ENCODE measurements at places on chromosomes 6 and 20. TPM values are rescaled to one million over a fixed set of nuclear protein-coding genes. Genes with fewer than 3 reads are reported as not detected.

DNA sequence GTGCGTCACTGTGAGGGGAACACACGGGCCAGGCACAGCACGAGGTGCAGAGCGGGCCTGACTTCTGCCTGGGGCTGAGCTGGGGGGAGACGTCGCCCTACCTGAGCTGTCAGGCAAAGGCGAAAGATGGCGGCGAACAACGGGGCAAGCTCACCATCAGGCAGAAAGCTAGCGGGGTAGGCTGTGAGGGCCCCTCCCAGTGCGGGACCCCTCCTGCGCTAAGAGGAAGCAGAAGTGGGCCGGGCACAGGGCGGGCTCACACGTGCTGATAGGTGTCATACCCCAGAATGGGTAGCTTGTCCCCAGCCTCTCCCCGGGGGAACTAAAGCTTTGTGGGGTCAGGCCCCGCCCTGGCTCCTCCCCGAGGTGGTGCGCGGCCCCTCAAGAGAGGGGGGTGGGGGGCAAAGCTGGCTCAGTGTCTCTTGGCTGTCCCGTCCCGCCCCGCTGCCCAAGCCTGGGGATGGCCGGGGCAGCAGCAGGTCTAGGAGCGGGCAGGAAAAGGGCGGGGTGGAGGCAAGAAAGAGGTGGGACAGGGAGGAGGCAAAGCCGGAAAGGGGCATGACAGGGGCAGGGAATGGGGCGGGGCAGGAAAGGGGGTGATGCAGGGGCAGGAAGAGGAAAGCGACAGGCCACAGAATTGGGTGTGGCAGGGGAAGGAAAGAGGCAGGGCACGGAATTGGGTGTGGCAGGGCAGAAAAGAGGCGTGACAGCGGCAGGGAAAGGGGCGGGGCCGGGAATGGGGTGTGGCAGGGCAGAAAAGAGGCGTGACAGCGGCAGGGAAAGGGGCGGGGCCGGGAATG, 14.7 kb downstream of the UCKL1 start:
- DNase-seq, result peak; percentile 82

- DNase-seq, result peak; percentile 31
Observed at GRCh38 chr20:41234546-41234945, 83.0 kb downstream of the ZHX3 start.

DNA sequence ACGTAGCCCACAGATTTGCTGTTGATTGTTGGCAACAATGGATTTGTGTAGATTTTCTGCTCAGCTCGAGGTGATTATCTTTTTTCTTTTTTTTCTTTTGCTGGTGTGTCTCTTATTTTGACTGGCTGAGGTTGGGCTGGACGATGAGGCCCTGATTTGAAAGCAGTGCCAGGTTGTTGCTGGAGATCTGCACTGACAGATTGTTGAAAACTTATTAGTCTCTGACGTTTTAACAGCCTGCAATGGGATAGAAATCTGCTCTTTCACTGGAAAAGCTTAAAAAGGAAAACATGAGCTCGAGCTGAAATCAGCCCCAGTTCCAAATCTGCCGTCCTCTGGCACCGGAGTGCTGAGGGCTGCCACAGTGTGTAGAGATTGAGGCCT, 87.7 kb downstream of the PDE7B start:
- no peak for DNase-seq

GRCh38 chr6:156189714-156190113, 587.5 kb upstream of the ARID1B start:
- no peak for DNase-seq

- no peak for DNase-seq
Observed at GRCh38 chr6:135994857-135995544, 143.5 kb downstream of the PDE7B start.

ETV7 gene
- 0.47 TPM for total RNA-seq

DNA sequence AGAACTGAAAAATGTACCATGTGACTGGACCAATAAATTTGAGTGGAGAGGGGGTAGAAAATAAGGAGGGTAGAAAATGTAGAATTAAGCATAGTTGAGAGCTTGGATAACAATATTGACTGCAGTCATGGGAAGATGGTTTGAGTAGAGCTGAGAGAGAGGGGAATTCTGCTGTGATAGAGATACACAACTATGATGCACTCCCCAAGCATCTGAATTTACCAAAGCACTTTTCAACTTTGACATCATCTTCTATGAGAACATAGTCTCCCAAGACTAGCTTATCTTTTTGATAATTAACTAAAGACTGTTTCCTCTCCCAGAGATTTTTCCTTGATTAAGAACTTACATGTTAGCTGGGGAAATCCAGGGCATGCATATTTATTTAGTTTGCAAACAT, 103.1 kb downstream of the TNFRSF21 start:
- no peak for DNase-seq

KIAA1755 gene
- 8.1 TPM for total RNA-seq

GRCh38 chr20:36895036-36895435, 19.1 kb downstream of the TLDC2 start:
- no peak for DNase-seq

DNA sequence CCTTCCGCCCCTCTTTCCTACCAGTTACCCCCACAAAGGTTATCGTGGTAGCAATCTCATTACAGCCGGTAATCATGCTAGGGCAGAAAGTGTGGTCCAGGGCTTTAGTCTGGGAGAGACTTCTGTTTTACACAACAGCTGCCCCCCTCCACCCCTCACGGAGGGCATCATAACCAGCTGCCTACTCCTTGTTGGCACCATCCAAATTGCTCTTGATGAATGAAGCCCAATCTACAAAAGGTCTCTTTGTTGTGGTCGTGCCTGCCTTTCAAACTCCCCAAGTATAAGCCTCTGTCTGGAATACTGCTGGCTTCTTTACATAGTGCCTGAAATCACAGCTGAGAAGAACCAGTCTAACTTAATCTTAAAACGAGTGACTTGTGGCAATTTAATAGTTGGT, 157.9 kb downstream of the INSM1 start:
- DNase-seq, result no peak

PTP4A1 gene
- total RNA-seq, result 24.9 TPM

- no peak for DNase-seq
Observed at GRCh38 chr6:158737710-158738615, 81.2 kb downstream of the EZR start.

THEMIS gene
- total RNA-seq, result 0.63 TPM

DNA sequence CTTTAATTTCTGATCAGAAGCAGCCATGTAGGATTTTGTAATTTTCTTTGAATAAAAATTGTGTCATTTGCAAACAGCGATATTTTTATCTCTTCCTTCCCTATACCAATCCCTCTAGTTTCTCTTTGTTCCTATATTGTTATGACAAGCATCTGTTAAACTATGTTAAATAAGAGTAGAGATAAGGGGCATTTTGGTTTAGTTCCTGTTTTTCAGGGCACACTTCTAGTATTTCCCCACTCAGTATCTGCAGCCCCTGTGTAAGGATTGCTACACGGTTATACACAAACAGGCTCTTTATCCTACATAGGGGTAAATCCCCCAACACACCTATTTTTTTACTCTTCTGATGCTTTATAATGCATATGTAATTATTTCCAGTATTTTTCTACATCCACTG, 42.1 kb downstream of the TRERF1 start:
- no peak for DNase-seq

GRCh38 chr6:116444092-116444491, 17.1 kb upstream of the CALHM6 start:
- DNase-seq, result no peak

GRCh38 chr20:46816886-46817638, 77.6 kb upstream of the EYA2 start:
- DNase-seq, result no peak

DNA sequence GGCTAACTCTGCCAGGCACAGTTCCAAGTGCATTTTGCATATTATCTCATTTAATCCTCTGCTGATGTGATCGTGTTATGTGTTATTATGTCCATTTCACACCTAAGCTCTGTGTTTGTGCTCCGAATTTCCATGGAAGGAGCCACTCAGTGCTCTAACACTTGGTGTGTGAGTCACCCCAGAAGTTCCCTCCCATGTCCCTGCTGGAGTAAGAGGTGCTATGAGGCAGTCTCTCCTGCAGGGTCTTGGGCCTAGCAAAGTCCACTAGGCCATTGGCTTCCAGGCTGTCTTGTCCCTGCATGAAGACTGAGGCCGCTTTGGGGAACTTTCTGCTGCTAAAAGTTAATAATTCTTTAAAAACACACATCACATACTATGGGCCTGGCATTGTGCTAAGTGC, 405.9 kb upstream of the SULF2 start:
- no peak for DNase-seq

- no peak for DNase-seq
Observed at GRCh38 chr6:157124485-157125254, 198.6 kb downstream of the TMEM242 start.

- DNase-seq, result no peak
Observed at GRCh38 chr20:38890497-38890818, 35.8 kb upstream of the FAM83D start.

DNA sequence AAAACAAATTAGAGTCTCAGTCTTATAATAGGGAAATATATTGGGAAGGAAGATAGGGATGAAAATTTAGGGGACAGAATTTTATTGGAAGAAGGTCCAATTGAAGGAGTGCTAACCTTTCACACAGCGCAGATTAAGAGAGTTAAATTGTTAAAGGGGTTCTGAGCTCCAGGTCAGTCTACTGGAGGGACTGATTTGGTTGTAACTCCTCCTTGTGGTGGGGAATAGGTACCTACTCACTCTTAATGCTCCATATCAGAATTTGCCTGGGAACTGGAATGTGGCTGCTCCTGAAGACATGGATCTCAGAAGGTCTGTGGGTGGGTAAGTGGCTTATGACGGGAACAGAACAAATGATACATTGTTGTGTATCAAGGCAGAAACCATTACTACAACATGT, 143.5 kb downstream of the FLRT3 start:
- no peak for DNase-seq

TRIM40 gene
- not detected for total RNA-seq

DNA sequence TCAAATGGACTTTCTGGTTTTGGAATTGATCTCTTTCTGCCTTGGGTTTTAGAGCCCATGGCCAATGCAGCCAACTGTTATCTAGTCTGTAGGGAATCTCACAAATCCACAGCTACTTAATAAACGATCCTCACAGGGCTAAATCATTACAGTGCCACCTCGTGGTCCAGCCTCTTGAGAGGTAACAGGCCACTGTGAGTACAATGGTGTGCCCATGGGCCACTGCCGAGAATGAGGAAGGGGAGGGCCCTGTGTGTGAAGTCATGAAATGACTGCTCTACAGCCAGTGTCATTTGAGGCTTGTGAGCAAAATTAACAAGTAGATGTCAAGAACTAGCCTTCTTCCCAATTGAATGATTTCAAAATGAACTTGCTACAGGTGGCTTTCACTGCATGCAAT, 54.3 kb upstream of the GMPR start:
- DNase-seq, result no peak

GRCh38 chr20:20815711-20816455, 103.4 kb upstream of the RALGAPA2 start:
- DNase-seq, result no peak

DNA sequence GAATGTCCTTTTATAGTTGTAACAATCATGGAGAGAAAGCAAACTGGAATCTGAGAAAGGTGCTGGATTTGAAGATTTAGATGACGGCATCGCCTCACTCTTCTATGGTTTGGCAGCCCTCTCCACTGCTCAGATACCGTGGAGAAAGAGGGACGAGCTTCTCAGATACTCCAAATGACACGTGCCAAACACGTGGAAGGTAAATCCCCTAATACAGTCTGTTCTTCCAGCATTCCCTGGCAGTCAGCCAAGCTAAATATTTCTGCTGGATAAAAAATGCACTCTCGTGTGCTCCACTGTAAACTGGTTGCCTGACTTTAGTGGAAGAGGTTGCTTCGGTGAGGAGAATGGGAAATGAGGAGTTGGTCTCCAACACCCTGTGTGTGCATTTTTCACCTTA, 16.7 kb upstream of the PRDM1 start:
- no peak for DNase-seq

DNA sequence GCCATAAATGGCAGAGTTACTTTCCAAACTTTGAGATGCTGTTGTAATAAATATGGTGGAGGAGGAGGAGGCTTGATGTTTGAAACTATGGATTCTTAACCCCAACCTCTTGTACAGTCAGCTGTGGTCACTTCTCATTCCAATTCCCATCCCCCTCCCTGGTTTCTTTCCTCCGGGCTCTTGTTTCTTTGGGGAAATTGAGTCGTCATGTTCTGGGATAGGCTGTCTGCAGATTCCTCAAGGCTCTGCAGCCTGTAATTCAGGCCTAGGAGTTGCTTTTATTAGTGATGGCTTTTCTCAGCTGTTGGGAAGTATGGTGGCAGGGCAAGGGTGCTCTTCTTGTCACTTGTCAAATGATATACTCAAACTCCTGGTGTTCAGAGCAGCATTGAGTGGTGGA, 2.6 kb downstream of the PTK7 start:
- no peak for DNase-seq

DNA sequence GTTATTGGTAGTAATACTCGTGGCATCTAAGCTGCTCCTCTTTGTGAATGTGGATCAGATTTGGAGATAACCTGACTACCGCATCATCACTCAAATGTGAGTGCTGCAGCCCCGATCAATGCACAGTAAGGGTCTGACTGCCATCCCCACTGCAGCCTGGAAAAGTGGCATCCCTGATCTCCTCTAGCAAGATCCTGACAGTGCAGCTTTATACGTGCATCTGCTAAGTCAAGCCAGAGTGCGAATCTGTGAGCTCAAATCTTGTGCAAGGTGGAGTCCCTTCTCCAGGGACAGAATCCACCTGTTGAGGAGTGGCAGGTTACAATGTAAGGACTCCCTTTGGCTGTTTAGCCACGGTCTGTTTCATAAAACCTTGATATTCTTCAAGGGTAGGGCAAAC, 215.0 kb upstream of the EXOC2 start:
- no peak for DNase-seq

- no peak for DNase-seq
Observed at GRCh38 chr6:79544299-79544927, 7.2 kb upstream of the LCA5 start.
